ENCODE measurements at places on chromosomes 5 and 9.

GRCh38 chr9:77943057-77943456 lies 88.6 kb downstream of the GNAQ start:
- no peak for DNase-seq

GRCh38 chr9:18771011-18771410 lies 262.0 kb downstream of the SAXO1 start:
- no peak for DNase-seq

DNA sequence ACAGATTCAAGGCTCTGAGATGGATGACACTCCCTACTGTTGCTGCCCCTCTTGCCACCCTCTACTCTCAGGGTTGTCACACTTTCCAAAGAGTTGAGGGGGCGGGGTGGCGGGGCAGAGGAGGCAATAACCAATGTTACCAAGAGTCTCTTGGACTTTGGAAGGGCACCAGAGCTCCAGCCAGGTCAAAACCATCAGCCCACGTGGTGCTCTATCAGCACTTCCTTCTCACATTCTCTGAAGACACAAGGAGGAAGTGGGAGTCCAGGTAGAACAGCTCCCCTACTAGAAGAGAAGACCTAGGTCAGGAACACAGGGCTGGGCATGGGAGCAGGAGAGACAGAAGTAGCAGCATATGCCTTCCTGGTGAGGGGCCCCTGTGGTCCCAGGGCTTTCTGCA lies 33.0 kb upstream of the PIK3R1 start:
- no peak for DNase-seq

- DNase-seq, result peak; percentile 69
Observed at GRCh38 chr5:174317256-174317894, 271.9 kb downstream of the NSG2 start.

DNA sequence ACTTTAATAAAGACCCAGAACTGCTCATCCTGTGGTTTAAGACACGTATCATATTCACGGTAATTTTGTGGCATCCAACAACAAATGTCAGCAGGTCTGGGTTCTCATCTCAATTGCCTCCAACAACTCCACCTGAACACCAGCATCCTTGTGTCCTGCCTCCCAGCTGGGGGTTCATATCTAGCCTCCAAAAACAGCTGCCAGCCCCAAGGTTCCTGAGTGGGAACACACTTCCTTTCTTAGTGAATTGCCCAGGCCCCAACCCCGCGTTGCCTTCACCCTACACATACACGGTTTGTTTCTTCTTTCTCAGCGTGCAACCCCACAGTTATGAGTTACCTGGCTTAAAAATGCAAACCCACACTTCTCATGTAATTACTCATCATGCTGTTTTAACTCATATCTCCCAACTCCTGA lies 77.9 kb downstream of the SEMA4D start:
- DNase-seq, result no peak

DNA sequence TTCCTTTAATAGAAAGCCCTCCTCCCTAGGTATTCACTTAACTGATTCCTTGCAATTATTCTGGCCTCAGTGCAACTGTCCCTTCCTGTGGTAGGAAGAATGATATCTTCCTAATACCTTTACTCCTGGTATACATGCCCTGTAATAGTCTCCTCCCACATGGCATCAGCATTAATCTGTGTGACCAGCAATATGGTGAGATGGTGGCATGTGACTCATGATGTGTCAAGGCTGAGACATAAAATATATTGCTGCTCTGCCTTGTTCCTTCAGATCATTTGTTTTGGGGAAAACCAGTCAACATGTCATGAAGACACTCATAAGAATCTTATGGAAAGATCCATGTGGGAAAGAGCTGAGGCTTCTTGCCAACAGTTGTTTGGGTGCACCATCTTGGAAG lies 149.1 kb upstream of the TRPM3 start:
- no peak for DNase-seq

DNA sequence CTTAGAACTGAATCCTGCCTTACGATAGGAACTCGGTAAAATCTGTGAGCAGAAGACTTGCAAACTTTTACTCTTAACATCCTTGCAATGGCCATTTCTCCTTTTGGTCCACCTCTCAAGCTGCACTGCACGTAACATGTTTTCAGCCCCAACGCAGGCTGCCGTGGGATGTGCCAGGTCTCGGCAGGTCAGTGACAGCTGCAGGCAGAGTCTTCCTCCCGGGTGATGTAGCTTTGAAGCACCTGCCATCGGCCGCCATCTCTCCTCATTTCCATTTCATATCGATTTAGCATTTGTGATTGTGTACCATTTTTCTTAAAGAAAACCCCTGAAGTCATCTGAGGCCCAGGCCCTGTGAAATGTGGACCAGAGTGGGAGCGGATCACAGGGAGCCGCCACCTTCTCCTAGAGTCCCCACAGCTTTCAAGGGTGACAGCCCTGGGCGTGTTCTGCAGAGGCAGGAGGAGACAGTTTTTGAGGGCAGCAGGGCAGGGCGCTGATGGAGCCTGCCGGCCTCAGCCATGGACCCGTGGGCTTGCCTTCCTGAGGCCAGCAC lies 25.8 kb upstream of the LPCAT1 start:
- no peak for DNase-seq

GRCh38 chr5:78339617-78340436 lies 20.6 kb upstream of the SCAMP1 start:
- DNase-seq, result no peak

GRCh38 chr5:145350513-145350912 lies 484.6 kb downstream of the PRELID2 start:
- DNase-seq, result no peak

DNA sequence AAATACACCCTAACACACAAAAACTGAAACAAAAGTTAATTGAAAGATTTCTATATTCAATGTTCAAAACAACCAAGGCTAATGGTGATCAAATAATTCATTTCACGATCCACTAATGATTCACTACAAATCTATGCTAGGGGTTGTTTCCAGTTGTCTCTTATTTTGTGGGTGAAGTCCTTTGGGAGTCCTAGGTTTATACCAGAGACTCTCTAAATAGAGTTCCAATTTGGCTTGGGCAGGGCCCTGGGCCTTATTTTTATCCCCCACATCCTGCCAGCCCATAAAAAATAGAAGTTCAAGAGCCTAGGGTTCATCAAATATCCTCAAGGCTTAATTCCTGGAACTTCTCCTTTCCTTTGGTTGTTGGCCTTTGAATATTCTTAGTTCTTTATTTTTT lies 26.1 kb downstream of the SREK1IP1 start:
- DNase-seq, result no peak
